ENCODE measurements at places on chromosomes 7 and 10.

GRCh38 chr7:38396852-38397251 lies 123.4 kb upstream of the TARP start:
- no peak for DNase-seq

- DNase-seq, result no peak
These were observed 41.1 kb upstream of the HNRNPH3 start for GRCh38 chr10:68290736-68291135.

DNA sequence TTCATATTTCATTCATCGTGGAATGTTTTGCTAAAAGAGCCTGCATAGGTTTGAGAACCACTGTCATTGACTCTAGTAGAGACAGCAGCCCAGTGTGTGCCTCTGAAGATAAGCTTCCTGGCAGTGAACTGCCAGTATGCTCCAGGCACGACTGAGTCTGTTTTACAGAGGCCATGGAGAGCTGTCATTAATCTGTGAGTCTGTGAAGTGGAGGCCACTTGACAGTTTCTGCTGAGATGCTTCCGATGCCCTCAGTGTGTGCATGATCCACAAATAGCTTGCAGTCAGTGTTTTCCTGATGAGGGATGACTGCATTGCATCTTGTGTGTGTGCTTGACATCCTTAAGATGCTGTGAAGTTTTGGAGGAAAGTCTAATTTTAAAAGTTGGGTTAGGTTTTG lies 162.2 kb downstream of the PFKFB3 start:
- DNase-seq, result no peak

- no peak for DNase-seq
These were observed 91.2 kb upstream of the PARD3 start for GRCh38 chr10:34906067-34906965.

GRCh38 chr10:6780008-6780677 lies 200.1 kb upstream of the PRKCQ start:
- DNase-seq, result no peak

DNA sequence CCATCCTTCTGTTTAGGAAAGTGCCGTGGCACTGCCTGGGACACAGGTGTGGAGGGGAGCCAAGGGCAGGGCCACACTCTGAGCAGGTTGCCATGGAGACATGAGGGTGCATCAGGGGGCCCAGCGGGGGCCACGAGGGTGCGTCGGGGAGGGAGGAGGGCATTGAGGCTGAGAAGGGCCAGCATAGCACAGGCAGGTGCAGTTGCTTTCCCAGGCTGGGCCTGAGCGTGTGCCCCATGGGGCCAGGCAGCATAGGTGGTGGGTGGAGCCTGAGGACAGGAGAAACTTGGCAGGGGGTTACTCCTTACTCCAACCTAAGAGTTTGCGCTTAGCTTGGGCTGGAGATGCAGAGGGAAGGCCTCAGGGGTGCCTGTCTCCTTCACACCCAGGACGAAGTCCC lies 15.2 kb downstream of the YKT6 start:
- no peak for DNase-seq

- no peak for DNase-seq
These were observed 297.1 kb upstream of the NFE2L3 start for GRCh38 chr7:25854608-25855497.

DNA sequence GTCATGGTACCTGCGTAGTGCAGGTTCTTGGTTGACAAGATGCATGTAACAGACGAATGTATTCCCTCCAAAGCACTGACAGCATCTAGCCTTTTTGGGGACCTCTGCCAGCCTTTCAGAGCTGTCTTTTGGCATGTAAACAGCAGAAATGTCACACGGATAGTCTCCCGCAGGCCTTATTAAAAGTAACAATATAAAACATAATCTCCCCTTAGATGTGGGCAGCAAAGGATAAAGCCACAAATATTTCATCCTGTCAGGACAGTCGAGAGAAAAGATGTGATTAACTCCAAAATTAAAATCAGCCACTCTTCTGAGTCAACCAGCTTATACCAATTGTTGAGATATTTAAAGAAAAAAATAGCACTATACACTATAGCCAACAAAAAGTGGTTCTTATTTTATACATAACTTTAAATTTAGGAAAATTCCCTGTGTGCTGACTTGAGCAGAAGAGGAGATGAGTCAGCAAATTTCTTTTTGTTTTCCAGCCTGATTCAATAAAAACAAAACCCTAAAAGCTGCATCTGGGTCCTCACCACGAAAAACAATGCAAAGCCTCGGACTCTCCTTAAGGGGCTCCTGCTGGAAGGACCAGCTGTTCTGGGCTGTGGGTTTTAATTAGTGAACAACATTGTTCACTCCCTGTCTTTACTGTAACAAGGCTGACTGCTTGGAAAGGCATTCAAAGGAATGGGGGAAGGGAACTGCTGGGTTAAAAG lies 240.2 kb downstream of the ADAM12 start:
- no peak for DNase-seq

DNA sequence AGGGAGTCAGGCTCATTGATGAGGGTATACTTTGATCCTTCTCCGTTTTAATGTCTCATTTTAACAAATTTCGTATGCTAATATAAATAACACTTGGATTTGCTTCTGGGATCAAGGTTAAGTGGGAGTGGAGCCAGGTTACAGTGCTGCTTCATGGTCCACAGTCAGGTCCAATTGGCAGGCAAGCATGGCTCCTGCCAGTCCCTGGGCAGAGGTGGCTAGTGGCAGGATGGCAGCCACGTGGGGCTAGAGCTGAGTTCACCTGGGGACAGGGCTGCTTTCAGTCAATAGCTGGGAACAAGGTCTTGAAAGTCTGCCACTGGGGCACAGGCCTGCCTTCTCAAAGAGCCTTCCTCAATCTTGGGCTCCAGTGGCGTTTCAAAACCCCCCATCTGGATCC lies 16.0 kb upstream of the VWA2 start:
- no peak for DNase-seq

DNA sequence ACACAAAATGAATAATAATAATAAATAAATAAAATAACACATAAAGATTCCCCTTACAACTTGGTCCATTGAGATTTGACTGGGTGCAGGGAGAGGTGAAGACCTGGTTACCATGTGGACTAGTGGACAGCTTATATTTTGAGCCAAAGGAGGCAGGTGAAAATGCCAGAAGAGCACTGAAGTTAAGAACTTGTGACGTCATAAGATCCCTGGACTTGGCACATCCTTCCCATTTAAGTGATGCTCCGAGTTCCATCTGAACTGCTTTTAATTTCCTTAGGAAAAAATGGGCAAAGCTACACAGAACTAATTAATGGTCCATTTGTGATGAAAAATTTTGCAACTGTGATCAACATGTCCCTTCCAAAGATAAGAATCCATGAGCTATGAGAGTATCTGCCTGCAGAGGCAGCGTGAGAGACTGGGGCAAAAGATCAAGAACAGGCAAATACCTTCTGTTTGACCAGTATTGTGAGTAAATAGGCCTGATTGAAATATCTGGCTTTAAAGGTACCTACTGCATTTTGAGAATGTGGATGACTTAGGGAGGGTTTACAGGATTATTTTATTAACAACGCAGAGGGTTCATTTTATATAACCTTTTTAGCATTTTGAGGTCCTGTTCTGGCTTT lies 101.2 kb upstream of the POT1 start:
- no peak for DNase-seq

- DNase-seq, result no peak
These were observed 96.1 kb upstream of the KCNIP2 start for GRCh38 chr10:101939729-101940128.

DNA sequence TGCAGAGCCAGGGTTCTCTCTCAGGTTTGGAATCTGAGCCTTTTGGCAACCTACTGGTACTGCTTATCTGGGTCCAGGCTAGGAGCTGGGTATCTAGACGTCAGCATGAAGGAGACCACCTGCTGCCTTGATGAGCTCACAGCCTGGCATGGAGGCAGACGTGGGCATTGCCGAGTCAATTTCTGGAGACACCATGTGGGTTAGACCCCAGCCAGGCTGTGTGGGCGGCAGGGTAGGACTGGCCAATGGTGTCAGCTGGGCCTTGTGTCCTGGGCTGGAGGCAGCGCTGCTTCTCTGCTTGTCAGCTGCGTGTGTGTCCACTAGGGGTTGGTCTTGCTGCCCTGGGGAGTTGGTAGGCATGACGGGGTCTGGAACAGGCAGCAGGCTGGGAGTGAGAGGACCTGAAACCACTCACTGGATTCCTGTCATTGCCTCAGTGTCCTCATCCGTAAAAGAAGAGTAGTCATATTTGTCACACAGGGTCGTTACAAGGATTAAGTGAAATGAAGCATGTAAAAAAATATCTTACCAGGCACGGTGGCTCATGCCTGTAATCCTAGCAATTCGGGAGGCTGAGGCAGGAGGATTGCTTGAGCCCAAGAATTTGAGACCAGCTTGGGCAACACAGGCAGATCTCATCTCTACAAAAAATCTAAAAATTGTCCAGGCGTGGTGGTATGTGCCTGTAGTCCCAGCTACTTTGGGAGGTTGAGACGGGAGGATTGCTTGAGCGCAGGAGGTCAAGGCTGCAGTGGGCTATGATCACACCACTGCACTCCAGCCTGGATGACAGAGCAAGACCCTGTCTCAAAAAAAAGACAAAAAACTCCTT lies 31.7 kb upstream of the ANKRD2 start:
- DNase-seq, result no peak

- DNase-seq, result no peak
These were observed 5.1 kb upstream of the SLC16A12 start for GRCh38 chr10:89540420-89540949.

- no peak for DNase-seq
These were observed 98.8 kb upstream of the PFKP start for GRCh38 chr10:2968401-2969058.

DNA sequence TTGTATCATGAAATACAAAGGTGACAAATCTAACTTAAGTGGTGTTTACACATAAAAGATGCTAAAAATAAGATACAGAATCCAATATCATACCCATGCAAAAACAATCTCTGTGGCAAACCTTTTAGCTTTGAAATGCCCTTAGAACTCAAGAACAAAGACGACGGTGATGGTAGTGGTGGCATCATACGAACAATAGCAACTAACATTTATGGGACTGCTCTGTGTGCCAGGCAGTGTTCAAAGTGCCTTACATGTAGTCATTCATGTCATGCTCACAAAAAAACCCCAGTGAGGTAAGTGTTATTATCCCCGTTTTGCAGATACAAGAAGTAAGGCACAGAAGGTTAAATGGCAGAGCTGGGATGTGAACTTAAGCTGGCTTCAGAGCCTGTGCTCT lies 563.9 kb downstream of the PARD3 start:
- no peak for DNase-seq

DNA sequence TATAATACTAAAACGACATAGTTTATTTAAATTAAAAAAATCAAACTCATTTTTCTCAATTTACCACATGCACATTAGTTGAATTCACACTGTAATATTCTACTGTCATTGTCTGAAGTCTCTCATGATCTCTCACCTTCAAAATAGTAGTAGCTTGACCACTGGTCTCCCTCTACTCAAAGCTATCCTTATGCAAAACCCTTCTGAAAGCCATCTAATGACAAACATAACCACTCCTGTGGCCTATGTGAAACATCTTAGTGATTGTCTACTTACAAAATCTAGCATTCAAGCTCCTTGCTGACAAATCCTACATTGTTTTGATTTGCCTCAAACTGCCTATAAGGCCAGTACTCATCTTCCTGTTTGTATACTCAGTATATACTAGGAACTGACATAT lies 606.0 kb upstream of the GHITM start:
- no peak for DNase-seq

DNA sequence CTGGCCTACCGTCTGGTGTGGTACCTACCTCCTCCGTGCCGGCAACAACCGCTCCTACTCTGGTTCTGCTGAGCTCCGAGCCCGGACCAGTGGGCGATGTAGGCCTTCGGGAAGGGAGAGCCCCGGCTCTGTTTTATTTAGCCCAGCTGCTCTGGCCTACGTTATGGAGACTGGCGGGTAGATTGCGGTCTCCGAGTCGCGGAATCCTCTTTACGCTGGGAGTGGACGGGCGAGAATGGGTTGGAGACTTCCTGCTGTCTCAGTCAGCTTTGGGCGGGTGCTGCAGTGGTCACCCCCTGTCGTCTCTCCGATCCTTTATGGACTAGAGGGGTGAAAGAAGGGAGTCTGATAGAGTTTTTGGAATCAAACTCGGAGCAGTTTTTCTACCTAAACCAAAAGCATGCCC lies 406 bp downstream of the CBLL1 start:
- no peak for DNase-seq

DNA sequence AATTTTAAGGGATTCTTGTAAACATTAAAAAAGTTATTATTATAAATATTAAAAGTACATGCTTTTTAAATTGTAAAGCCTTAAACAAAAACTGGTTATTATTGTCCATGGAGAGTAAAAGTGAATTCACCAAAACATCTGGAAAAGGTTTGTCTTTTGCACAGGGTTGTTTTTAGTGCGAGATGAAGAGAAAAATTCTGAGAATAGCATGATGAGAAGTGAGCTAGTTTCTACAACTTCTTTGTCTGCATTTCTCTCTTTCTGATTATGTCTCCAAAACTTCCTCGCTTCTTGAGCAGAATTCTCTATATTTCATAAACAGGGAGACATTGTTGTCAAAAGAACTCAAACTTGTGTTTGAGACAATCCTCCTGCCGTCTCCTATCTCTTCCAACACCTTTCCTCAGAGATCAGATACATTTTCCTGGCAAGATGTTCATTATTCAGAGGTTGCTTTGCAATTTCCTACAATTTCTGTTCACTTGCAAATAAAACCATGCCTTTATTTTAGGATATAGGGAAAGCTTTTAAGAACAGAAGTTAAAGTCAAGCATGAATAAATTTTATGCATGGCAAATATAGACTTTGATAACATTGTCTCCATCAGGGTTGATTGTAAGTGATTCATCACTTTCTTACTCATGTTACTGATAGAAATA lies 372.1 kb upstream of the NPVF start:
- DNase-seq, result no peak

DNA sequence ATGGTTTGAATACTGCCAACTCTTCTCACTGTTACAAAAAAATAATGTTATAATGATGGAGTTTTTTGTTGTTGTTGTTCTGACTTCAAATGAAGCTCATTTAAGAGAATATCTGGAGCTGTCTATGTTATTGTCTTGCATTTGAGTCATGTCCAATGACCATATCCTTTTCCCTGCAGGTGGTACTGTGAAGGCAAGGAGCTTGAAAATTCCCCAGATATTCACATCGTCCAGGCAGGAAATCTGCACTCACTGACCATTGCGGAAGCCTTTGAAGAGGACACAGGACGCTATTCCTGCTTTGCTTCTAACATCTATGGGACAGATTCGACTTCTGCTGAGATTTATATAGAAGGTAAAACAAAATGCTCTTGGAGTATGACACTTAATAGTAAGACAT lies 33.5 kb downstream of the MYPN start:
- no peak for DNase-seq

DNA sequence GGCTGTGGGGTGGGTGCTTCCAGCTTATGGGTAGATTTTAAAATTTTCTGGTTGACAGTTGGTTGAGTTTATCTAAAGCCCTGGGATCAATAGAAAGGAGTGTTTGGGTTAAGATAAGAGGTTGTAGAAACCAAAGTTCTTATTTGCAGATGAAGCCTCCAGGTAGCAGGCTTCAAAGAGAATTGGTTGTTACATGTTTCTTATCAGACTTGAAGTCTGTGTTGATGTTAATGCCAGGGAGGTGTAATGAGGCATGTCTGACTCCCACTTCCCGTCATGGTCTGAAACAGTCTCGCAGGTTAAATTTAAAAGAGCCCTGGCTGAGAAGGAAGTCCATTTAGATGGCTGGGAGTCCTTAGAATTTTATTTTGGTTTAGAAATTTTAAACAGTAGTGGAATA lies 165.2 kb upstream of the TMEM72 start:
- DNase-seq, result no peak
